ENCODE measurements at places on chromosomes 5 and 9. TPM values are rescaled to one million over a fixed set of nuclear protein-coding genes. Genes with fewer than 3 reads are reported as not detected.

GRCh38 chr9:136488247-136489214 is 5.7 kb upstream of the SEC16A start:
- DNase-seq, result peak; percentile 89
- peaks cover 4% of the 10 kb centered on the region for H3K4me1 ChIP-seq
- H3K4me3 ChIP-seq, result no peak overlapping the region
- no peak overlapping the region for H3K27ac ChIP-seq
- no peaks in the 10 kb centered on the region for H3K36me3 ChIP-seq

DNA sequence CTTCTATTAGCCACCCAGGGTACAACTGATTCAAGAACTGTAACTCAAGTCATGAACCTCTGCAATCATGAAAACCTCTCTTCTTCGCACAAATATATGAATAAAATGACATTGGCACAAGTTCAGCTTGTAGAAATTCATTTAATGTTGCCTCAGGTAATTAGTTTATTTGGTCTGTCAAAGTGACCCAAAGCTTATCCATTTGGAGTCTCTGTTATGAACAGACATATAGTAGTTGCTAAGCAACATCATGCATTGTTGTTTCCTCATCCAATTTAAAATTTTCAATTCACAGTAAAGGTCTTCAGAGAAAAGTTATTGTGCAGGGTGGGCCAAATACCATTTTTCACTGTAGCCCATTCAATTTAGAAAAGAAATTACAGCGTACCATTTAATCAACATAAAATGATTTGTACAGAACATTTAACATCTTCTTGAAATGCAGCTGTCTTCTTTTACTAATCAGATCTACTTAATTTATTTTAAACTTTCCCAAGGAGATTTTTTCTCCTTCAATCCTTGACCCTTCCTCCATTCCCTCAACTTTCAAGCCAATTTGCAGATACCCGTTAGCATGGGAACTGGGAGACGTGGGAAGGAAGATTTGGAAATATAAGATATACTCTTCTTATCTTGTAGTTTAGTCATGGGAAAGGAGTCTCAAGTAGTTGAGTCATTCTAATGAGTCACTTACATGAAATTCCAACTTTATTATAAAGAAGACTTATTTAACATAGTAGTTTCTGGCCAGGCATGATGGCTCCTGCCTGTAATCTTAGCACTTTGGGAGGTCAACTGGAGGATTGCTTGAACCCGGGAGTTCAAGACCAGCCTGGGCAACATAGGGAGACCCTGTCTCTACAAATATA is 231.3 kb downstream of the ATPSCKMT start:
- no peaks in the 10 kb centered on the region for H3K27me3 ChIP-seq
- H3K4me1 ChIP-seq, result peaks cover 7% of the 10 kb centered on the region
- no peak overlapping the region for H3K27ac ChIP-seq
- peaks cover 12% of the 10 kb centered on the region for H3K36me3 ChIP-seq
- no peak overlapping the region for H3K4me3 ChIP-seq
- no peak for DNase-seq

The DNAI1 gene
- total RNA-seq, result 2.1 TPM

- peak; percentile 58 for DNase-seq
- H3K4me3 ChIP-seq, result peak overlapping the region; percentile 41
- peaks cover 67% of the 10 kb centered on the region for H3K36me3 ChIP-seq
- H3K27me3 ChIP-seq, result no peaks in the 10 kb centered on the region
- peak overlapping the region; percentile 91 for H3K27ac ChIP-seq
- peaks cover 89% of the 10 kb centered on the region for H3K4me1 ChIP-seq
Observed at GRCh38 chr5:7420510-7421280, 24.8 kb downstream of the ADCY2 start.

GRCh38 chr5:173452119-173452905 is 124.1 kb upstream of the STC2 start:
- peaks cover 6% of the 10 kb centered on the region for H3K27me3 ChIP-seq
- H3K36me3 ChIP-seq, result no peaks in the 10 kb centered on the region
- peaks cover 3% of the 10 kb centered on the region for H3K4me1 ChIP-seq
- DNase-seq, result no peak
- no peak overlapping the region for H3K4me3 ChIP-seq

GRCh38 chr9:101689039-101689438 is 49.4 kb downstream of the GRIN3A start:
- no peaks in the 10 kb centered on the region for H3K36me3 ChIP-seq
- no peaks in the 10 kb centered on the region for H3K4me1 ChIP-seq
- no peak overlapping the region for H3K4me3 ChIP-seq
- H3K27ac ChIP-seq, result no peak overlapping the region

DNA sequence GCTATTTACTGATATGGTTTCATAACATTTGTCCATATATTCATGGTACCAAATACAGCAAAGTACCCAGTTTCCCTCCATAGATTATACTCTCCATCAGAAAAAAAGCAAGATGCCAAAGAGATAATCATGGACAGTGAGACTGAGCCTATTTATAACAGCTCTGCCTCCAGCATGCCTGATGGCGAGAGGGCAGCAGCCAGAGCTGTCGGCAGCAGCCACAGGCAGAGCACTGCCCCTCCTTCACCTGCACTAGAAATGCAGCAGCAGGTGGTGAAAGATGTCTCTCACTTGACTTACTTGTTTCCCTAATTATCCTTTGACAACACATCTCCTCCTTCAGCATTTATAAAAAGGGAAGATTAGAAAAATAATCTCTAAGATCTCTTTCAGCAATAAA is 32.4 kb downstream of the CTNNAL1 start:
- DNase-seq, result no peak
- no peak overlapping the region for H3K27ac ChIP-seq
- H3K27me3 ChIP-seq, result no peaks in the 10 kb centered on the region
- no peaks in the 10 kb centered on the region for H3K4me1 ChIP-seq

- no peaks in the 10 kb centered on the region for H3K36me3 ChIP-seq
- peaks cover 25% of the 10 kb centered on the region for H3K4me1 ChIP-seq
- H3K27ac ChIP-seq, result no peak overlapping the region
- peak overlapping the region; percentile 82 for H3K4me3 ChIP-seq
- DNase-seq, result peak; percentile 87
- peaks cover 29% of the 10 kb centered on the region for H3K27me3 ChIP-seq
Observed at GRCh38 chr5:33936004-33936380, 194 bp upstream of the RXFP3 start.

- DNase-seq, result no peak
- peaks cover 4% of the 10 kb centered on the region for H3K36me3 ChIP-seq
- no peak overlapping the region for H3K4me3 ChIP-seq
- peaks cover 8% of the 10 kb centered on the region for H3K4me1 ChIP-seq
Observed at GRCh38 chr5:81450940-81451339, 57.0 kb upstream of the ACOT12 start.

DNA sequence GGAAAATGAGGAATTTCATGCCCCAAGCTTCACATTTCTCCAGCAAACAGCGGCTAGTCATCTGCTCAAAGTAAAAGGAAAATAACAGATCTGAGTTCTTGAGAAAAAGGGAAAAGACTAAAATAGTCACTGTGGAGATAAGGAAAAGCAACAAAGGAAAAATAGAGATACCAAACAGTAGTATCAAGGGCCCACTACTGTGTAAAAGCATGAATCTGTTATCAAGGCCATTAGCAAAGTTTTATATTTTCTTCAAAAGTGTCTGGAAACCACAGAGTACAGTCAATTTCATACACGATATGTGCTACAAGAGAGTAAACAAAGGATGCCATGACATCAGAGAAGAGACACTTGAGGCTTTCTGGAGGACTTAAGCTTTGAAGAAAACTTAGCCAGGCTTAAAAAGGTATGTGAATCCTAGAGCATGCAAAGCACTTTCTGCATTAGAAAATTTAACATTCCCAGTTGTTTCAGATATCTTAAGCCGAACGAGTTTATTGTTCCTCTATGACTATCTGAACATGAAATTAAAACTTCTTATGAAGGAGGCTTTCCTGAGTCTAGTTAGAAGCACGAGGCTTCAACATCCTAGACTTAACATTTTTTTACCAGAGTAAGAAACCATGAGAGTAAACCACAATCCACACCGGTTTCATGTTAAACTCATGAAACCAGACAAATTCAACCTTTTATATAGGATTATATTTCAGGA is 1.2 kb downstream of the TTC33 start:
- no peak overlapping the region for H3K27ac ChIP-seq
- no peaks in the 10 kb centered on the region for H3K36me3 ChIP-seq
- no peaks in the 10 kb centered on the region for H3K4me1 ChIP-seq
- DNase-seq, result no peak

DNA sequence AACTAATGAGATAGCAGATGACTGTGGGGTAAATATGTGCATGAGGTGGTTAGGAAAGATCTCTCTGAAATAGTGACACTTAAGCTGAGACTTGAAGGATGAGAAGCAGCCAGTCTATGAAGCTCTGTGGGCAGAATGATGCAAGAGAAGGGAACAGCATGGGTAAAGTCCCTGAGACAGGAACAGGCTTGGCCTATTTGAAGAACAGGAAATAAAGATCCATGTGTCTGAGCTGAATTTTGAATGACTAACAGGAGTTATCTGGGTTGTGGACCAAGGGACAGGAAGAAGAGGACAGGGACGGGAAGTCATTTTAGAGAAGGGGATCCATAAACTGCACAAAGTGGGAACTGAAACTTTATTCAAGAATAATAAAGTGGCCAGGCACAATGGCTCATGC is 25.6 kb upstream of the HMGCS1 start:
- peaks cover 8% of the 10 kb centered on the region for H3K27me3 ChIP-seq
- DNase-seq, result no peak
- no peak overlapping the region for H3K4me3 ChIP-seq
- no peak overlapping the region for H3K27ac ChIP-seq
- no peaks in the 10 kb centered on the region for H3K4me1 ChIP-seq

The TEK gene
- total RNA-seq, result 2.5 TPM

- peaks cover 9% of the 10 kb centered on the region for H3K4me1 ChIP-seq
- DNase-seq, result peak; percentile 63
- no peak overlapping the region for H3K4me3 ChIP-seq
- H3K27me3 ChIP-seq, result no peaks in the 10 kb centered on the region
Observed at GRCh38 chr5:26482810-26483375, 555.5 kb downstream of the CDH9 start.

GRCh38 chr5:81724571-81724970 is 26.3 kb downstream of the SSBP2 start:
- peaks cover 29% of the 10 kb centered on the region for H3K4me1 ChIP-seq
- H3K36me3 ChIP-seq, result no peaks in the 10 kb centered on the region
- no peak overlapping the region for H3K27ac ChIP-seq
- no peak overlapping the region for H3K4me3 ChIP-seq
- peaks cover 6% of the 10 kb centered on the region for H3K27me3 ChIP-seq

DNA sequence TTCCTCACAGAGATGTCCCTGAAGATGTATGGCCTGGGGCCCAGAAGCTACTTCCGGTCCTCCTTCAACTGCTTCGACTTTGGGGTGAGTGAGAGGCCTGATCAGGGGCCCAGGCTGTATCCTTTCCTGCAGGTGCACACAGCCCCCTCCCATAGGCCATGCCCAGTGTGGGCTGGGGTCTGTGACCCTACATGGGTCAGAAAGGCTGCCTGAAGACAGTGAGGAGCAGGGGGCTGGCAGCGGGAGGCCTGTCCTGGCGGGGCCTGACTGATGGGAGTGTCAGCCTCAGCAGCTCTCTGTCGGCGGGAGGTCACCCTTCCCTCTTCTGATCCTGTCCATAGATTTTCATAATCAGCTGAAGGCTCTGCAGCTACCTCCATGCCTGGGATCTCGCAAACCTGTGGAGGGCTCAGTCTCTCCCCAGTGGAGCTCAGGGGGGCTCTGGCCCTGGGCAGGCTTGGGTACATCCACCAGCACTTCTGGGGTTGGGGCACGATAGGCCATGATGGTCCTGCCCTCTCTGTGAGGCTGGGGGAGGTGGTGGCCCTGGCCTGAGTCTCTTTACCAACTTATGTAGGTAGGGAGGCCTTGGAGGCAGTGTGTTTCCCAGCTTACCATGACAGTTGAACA is 98.5 kb downstream of the CACNA1B start:
- H3K4me1 ChIP-seq, result no peaks in the 10 kb centered on the region
- DNase-seq, result no peak
- H3K27me3 ChIP-seq, result no peaks in the 10 kb centered on the region

The MUSK gene
- total RNA-seq, result not detected

The TLE4 gene
- 50.9 TPM for total RNA-seq

- H3K4me1 ChIP-seq, result peaks cover 34% of the 10 kb centered on the region
- no peaks in the 10 kb centered on the region for H3K27me3 ChIP-seq
- no peak for DNase-seq
- no peak overlapping the region for H3K4me3 ChIP-seq
- peaks cover 25% of the 10 kb centered on the region for H3K36me3 ChIP-seq
Observed at GRCh38 chr9:16414451-16414850, 456.0 kb downstream of the BNC2 start.

The CACNA1B gene
- 11.5 TPM for total RNA-seq

DNA sequence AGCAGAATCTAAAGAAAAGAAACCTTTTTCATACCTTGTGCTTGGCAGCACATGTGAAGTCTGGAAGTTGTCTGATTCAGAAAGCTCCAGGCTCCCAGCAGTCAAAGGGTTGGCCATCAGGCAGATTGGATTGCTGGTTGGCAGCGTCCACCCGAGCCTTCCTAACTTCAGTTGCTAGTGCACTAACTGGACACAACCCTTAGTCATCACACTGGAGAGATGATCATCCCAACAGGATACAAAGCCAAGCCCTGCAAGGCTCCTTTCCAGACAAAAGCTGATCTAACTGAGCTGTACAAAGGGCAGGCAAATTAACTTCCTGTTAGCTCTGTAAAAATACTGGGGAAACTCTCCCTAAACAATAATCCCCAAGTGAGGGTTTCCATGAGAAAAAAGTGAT is 185.6 kb downstream of the SNX18 start:
- no peak overlapping the region for H3K27ac ChIP-seq
- H3K4me3 ChIP-seq, result no peak overlapping the region
- no peaks in the 10 kb centered on the region for H3K36me3 ChIP-seq
- no peak for DNase-seq

The FCN2 gene
- not detected for total RNA-seq

- H3K4me3 ChIP-seq, result no peak overlapping the region
- DNase-seq, result no peak
- H3K27ac ChIP-seq, result no peak overlapping the region
- H3K4me1 ChIP-seq, result no peaks in the 10 kb centered on the region
Observed at GRCh38 chr9:81777482-81777881, 88.1 kb upstream of the TLE1 start.

DNA sequence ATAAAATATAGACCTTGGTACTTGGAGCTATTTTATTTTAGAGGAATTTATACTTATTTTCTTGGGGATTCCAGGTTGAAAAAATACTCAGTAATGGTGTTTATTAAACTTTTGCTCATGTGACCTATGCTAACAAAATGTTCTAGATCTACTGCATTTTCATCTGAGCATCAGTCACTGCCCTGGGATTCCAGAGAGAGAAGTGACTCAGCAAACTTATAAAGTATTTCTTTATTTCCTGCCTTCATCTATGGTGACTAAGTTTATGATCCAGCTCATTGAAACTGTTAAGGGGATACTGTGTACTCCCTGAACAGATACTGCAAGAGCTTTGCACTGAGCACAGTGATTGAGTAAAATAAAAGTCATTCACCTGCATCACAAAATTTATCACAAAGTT is 298.5 kb upstream of the CDH18 start:
- no peaks in the 10 kb centered on the region for H3K4me1 ChIP-seq
- no peak overlapping the region for H3K27ac ChIP-seq
- no peak for DNase-seq
- no peak overlapping the region for H3K4me3 ChIP-seq
- peaks cover 5% of the 10 kb centered on the region for H3K27me3 ChIP-seq
